ENCODE measurements at places on chromosomes 4 and X.
A peak's percentile ranks its signal among the peaks of the same experiment; 100 is the strongest.

GRCh38 chrX:15877380-15877779 is 22.8 kb upstream of the AP1S2 start:
- DNase-seq = no peak

- no peak for DNase-seq
Observed at GRCh38 chr4:7841071-7841470, 98.6 kb downstream of the AFAP1 start.

DNA sequence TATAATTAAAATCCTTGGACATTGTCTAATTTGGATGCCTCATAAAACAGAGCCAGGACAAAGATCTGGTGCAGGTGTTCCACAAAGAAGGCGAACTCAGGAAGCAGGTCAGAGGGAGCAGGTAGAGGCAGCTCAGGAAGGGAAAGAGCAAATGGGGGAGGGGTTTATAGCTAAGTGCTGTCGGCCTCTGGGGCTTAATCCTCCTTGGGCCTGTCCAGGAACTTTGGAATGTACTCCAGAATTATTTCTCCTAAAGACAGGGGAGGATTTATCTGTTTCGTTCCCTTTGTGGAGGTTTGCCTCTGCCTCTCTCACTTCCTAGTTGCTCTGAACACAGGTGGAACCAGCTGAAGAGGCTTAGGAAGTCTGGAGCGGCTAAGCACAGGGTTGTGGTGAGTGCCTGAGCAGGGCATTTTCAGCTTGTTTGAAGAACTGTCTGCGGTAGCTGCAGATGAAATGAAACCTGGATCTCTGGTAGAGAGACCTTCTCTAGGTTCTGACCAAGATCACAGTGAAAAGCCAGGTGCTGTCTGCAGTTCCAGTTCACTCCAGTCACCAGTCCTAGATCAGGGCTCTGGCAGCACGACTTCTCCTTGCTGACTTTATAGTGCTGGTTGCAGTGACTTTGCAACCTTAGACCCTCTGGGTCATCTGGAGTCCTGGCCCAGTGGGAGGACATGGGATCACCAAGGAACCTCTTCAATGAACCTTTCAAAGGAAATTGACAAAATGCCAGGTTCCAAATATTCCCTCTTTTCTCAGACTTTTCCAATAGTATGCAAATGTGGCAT is 519.2 kb downstream of the PCDH10 start:
- DNase-seq = no peak

DNA sequence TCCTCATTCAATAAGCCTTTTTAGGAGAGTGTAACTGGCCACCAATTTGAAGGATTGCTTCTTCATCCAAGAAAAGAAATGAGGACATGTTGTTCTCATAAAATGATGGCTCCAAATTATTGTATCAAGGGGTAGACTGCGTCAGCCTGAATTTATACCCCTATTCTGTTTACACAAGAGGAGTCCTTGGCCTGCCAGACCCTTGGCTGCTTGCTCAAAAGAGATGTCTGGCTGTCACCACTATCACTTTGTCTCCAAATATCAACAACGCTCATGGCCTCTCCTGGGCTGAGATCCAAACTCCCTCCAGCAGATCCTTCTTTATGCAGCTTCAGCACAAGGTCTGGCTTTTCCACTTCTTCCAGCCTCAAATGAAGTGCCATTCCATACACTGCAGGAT is 127.9 kb downstream of the OR13H1 start:
- DNase-seq = no peak

DNA sequence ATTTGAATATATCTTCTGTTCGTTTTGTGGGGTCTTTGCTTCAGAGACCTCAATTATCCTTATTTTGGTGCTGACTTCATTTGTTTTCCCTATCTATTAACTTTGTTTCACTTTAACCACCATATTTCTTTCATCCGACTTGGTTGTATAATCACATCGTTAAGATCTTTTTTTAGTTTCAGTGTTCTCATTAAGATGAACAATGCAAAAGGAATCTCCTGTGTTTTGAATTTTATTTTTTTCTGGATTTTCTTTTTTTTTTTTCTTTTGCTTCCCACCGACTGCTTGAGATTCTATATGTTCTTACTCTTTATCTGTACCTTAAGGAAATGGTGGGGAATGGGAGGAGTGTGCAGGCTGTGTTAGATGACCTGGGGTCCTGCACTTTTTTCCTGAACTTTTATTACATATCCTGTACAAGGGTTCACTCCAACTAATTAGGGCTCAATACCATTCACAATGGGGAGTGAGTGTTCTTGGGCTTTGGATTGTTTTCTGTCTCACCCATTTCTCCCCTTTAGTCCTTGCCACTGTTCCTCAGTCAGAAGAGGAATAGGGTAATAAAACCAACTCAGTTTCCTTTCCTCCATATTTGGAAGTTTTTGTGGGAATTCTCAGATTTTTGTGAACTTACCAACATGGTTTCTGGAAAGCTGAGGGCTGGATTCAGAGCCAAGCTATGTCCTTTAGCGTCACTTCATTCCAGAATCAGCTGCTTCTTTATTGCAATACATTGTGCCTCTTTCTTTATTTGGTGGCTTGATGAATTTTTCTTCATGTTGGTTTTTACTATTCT is 43.2 kb upstream of the BMPR1B start:
- DNase-seq = no peak

DNA sequence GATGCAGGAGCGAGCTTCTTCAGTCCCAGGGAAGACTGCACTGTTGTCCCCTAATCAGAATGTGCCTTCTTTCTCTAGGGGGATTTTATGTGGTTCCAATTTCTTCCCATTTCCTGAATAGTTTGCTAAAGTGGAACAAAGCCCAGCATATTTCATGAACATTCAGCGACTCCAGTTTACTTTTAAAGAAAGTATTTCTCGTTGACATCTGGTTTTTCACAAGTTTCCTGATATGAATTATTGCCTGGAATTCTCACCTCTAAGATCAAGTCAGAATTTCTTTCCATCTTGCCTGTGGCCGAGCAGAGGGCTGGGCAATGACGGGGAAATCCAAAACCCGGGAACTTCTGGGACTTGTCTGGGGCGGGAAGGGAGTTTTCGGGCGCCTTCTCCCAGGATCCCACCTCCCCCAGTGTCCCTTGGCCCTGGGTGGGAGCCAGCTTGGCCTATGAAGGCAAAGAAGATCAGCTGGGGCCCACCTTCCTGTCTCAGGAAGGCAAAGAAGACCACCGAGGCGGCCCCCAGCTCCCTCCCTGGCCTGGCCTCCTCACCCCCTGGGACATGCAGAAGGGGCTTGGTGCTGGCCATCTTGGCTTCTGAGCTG is 15.4 kb downstream of the SORCS2 start:
- DNase-seq = no peak

DNA sequence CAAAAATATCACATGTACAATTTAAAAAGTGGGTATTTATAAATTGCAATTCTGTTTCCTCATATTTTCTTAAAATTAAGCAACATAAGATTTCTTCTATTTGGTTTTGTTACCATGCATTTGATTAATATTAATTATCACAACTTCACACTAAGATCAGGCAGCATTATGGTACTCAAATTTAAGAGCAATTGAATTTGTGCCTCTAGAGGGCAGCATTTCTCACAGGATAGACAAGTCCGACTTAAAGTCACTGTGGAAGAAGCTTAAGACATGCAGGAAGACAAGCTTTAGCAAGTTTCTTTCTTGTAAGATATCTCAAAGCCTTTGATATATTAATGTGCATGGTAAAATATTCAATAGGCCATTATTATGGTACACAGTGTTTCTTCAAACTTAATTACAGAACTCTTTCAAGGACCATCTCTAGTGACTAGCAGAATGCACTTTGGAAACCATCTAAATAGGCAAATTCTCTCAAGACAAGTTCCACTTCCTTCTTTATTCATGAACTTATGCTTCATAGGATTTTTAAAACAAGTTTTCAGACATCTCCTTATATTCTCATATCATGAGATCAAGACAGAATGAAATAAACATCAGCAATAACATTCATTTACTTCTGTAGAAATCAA is 35.0 kb downstream of the FBXW7 start:
- peak; percentile 91 for DNase-seq

DNA sequence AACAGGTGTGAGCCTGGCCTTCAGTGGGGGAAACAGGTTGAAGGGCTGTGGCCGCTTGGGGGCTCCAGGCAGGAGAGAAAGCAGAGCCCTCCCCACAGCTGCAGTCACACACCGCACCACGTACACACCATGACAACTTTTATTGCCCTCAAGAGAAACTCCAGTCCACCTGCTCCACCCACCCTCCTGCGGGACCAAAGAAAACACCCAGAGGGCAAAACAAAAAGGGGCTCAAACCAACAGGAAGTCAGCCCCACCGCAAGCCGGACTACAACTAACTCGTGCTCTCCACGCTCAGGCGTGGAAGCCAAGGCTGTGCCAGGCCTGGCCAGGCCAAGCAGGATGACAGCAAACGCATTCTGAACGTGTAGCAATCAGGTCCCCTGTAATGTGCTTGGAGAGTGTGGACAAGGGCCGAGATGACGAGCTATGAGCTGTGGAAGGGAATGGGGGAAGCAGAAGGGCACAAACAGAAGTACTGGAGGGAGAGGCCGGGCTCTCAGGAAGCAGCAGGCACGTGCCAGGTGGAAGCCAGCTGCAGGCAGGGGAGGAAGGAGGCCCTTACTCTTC is 12.7 kb downstream of the SLC6A8 start:
- DNase-seq = no peak

DNA sequence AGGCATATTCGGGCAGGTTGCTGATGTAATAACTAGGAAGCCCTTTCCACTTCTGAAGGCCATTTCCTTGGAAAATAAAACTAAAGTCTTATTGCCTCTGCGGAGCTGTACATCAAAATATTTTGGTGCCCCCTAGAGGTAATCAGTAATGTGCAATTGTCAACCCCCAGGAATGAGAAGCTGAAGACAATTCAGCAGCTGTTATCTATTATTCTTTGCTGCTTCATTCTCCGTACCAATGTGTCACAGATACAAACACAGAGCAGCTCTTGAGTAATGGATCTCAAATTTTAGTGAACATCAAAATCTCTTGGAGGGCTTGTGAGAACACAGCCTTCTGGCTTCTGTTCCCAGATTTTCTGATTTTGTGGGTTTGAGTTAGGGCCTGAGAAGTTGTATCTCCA is 3.5 kb upstream of the SLIT2 start:
- no peak for DNase-seq

DNA sequence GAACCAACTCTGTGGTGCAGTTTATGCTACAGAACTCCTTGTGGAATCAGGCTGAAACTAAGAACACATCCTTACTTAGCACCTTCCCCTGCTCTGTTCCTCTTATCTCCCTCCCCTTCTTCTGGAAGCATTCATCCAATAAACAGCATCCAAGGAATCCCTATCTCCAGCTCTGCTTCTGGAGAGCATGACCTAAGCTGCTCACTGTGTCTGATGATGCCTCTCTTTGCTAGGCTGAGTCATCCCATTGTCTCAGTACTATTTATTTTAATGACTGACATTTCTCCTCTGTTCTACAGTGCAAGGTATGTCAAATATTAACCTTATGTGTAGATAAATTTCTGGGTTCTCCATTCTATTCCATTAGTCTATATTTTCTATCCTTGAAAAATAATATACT is 71.2 kb downstream of the BEND2 start:
- no peak for DNase-seq

- DNase-seq = no peak
Observed at GRCh38 chr4:145554691-145555090, 64.5 kb upstream of the MMAA start.

GRCh38 chr4:146439999-146440398 is 81.7 kb downstream of the SLC10A7 start:
- no peak for DNase-seq

- DNase-seq = peak; percentile 23
Observed at GRCh38 chrX:153925739-153926551, at the start of gene ARHGAP4. Gene ARHGAP4, minus strand, starts transcription at chrX:153926264. Its CDS starts 62 bp downstream, at chrX:153926202.

DNA sequence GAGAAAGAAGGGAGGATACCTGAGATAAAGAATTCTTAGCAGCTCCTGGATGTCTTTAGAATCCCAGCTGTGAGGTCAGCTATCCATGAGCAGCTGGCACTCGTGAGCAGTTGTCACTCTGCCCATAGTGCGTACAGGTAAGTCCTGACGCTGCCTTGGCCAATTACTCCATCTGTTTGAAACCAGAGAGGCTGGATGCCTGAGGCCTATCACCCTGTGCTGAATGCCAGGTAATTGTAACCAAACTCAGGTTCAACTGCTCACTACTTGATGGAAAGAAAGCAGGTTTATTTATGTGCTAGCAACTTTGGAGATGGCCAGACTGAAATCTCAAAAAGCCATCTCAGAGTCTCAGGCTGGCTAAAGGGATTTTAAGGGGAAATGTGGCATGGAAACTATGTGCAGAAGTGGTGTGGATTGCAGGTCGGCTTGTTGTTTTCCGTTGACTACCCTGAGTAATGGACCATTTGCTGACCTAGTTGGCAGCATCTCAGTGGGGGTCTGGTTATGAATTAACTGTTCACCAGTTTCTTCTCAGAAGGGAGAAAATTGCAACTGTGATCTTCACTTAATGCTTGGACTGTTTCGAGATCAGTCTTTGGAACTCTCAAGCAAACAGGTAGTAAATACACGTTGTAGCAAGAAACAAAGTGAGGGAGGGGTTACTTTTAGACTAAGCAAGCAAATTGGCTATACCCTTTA is 1614.0 kb upstream of the PCDH10 start:
- no peak for DNase-seq

DNA sequence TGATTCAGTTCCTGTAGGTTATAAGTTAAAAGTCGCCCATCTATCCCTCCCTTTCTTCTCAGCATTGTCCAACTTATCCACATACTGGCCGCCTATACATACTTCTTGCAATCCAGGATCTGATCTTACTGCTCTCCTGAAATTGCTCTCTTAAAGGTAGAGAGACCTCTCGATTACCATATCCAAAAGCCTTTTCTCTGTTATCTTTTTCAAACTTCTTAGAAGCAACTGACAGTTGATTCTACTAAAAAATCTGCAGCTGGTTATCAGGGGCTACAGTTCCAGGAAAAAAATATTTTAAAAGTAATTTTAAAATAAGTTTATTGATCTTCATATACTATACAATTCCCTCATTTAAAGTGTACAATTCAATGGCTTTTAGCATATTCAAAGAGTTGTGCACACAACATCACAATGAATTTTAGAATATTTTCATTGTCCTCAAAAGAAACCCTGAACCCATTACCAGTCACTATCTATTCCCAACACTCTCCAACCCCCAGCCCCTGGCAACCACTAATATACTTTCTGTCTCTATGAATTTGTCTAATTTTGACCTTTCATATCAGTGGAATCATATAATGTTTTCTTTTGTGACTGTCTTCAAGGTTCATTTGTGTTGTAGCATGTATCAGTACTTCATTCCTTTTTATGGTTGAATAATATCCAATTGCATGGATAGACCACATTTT is 102.0 kb downstream of the HDAC8 start:
- DNase-seq = peak; percentile 3

Data from hematopoietic multipotent progenitor cell treated with erythropoietin and hydrocortisone succinate and interleukin-3 and kit ligand, for 17 days (in vitro differentiated cells).